ENCODE measurements at places on chromosomes 6 and 20.

DNA sequence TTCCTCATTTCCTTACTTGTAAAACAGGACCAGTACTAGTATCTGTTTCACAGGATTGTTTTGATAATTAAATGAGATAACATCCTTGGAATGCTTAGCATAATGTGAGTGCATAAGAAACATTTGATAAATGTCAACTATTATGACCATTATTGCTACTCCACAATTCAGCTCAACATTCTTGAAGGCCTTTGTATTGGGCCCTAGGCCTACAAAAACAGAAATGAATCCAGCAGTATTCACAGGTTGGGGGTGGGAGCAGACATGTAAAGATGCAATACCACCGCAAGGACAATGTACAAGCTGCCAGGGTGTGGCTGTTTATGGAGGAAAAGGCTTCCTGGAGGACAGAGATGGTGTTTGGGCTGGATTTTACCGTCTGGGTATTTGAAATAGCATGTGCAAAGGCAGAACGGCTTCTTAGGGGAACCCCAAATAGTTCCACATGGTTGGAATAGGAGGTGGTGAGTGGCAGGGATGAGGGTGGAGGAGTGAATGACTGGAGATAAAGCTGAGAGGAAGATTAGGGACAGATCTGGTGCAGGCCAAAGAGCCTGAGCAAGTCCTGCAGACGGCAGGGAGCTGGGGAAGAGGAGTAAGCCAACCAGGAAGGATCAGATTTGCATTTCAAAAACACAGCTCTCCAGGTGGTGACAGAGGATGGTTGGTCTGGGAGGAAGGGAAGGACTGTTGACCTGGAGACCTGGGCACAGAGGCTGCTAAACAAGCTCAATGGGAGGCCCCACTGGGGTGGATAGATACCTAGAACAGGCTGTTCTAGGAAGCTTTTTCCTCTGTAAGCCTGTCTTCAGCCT lies 57.0 kb upstream of the EPB41L1 start:
- DNase-seq = no peak

DNA sequence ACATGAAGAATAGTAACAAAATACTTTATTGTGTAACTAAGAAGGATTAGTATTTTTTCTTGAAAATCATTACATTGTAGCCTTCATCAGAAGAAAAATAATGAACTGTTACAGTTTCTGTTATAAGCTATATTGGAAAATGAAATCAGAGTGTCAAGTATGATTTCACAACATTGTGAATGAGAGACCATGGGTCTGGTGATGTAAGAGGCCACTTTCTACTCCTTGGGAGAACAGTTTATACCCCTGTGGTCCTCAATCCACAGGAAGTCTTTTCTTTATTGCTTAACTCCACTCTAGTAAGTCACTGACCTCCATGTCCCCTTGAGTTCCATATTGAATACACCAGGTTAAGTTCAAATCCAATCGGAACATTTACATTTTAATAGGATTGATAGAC lies 218.7 kb upstream of the FERMT1 start:
- DNase-seq = no peak

DNA sequence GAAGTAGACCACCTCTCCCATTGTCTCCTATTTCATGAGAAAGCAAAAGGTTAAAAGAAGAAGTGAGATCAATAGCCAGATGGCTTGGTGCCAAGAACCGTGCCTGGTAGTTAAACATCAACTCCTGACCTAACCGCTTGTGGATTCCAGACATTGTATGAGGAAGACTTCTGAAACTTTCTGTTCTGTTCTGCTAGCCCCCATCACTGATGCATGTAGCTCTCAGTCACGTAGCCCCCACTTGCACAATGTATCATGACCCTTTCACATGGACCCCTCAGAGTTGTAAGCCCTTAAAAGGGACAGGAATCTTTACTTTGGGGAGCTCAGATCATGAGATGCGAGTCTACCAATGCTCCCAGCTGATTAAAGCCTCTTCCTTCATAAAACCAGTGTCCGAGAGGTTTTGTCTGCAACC lies 301.2 kb downstream of the RNGTT start:
- DNase-seq = no peak

DNA sequence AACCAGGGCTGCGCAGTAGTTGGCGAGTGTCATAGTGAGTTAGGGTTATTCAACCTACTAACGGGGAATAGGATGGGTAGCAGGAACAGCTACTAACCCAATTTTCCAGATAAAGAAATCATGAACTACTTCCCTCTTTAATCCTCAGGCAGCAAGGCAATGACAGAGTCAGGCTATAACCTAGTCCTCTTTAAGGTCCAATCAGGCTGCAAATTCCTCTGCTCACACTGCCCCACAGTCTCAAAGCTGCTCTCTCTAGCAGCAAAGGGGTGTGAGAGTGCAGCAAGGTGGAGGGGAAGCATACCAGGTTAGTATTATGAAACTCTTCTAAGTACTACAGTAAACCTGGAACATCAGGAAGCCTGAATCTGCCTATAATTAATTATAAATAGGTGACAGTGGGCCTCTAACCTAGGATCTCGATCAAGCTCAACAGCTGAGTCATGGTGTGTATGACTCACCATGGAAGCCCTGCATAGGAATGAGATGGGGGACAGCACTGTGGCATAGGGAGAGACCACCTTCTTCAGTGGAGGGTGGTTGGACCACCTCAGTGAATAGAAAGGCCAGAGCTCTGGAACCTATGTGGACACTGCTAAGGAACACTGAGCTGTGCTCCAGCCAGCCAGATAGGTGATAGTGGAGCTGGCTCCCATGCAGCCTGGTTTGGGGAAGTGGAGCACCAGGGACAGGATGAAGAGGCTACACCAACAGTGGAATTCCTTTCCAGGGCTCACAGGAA lies 7.9 kb downstream of the PEX6 start:
- no peak for DNase-seq

DNA sequence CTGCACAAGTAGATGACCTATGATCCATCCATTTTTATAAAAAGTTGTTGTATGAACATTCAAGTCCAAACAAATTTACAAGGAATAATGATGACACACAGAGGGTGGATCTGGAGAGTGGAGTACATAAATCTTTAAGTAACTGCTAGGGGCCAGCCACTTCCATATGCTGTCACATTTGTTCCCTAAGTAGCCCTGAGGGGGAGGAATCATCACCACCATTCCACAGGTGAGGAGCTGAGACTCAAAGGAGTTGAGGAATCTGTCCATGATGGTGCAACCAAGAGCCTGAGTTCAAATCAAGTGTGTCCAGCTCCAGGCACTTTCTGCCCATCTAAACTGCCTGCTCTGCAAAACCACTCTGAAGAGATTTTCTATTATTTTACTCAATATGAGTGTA lies 132.1 kb downstream of the AIG1 start:
- DNase-seq = no peak

DNA sequence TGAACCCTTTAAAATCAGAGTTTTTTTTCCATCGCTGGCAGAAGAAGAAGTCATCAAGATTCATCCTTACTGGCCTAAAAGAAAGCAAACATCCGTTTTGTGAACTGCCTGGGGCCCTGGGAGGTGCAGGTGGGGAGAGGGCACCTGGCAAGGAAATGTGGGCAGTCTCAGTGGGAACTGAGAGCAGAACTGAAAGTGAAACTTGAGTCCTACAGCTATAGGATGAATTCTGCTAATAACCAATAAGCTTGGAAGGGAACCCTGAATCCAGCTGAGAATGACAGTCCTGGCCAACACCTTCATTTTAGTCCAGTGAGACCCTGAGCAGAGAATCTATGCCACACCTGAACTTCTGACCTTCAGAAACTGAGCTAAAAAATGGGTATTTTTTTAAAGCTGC lies 130.1 kb upstream of the ASCC3 start:
- DNase-seq = no peak

- no peak for DNase-seq
These were observed 11.0 kb downstream of the UQCC2 start for GRCh38 chr6:33700391-33701050.

- no peak for DNase-seq
These were observed 266.0 kb downstream of the ALDH8A1 start for GRCh38 chr6:134683783-134684422.

- DNase-seq = no peak
These were observed 273.0 kb downstream of the ADGB start for GRCh38 chr6:146871611-146872425.

DNA sequence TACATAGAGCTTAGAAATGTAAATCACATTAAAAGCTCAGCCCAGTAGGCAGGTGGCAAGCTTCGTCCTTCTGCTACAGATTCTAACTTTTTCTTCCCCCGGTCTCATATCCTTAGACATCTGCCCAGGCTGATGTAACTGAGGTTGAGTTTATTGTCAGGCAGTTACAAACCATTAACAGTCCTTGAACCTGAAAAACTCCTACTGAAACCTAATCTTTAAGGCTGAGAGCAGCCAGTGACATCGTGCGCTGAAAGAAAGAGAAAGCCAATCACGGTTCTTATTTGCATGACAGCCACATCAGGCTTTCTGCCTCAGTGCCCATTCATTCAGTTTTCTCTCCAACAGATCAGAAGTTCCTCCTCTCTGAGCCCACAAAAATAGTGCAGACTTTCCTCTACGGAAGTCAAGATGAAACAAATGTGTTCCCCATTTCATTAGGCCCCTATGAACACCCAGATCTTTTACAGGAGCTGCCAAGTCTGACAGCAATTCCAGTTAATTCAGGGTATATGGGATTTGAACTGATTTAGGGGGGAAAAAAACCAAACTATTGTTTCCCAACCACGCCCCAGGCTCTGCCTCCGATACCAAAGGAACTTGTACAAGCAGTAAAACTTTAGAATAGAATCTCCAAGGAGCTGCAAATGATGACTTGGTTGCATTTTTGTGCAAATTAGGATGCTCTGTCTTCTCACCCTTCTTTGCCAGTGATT lies at the start of gene NHSL1:
Gene NHSL1, minus strand, starts transcription at position 192 of the 716 bp plus-strand sequence. CDS start 204 bp downstream, outside the sequence.
- no peak for DNase-seq

Data from left forelimb (tissue), 1 donor.